Stimulated activated CD4-positive, alpha-beta T cell treated with anti-CD3 and anti-CD28 coated beads, TNF-alpha, amount 100 ng/mL, for 1 hour (primary cell): ENCODE measurements at places on chromosomes 16 and 17.

DNA sequence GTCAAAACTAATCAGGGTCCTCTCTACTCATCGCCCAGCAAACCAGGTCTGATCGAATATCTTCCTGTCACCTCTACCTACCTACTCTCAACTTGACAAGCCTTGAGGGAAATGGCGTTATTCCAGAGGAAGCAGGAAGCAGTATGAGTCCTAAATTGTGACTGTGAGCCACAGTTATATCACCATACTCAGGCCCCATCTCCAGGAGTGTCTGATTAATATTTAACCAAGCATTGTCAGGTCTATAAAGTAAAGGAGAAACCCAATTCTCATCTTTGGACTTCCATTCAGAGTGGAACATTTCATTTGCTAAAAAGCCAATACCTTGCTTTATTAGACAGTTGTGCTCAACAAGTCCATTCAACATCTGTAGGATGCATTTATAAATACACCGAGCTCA lies 17.8 kb upstream of the CLEC3A start:
- DNase-seq = no peak

DNA sequence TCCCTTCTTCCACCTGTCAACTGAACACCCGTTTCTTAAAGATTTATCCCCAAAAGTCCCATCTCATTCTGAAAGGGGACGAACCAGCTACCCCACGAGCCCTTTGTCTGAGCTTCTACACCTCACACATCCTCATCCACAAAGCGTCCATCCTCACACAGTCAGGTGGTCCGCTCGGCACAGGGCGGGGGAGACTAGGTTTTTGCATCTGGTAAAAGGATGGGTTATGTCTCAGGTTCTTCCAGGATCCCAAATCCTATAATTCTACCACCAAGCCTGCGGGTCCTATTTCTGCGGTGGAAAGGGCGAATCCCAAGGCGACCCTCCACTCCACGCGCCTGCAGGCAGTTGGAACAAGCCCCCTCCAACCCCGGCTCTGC lies 458 bp downstream of the GFOD2 start:
- DNase-seq = no peak

GRCh38 chr16:31700200-31700529 lies 172.5 kb downstream of the AHSP start:
- DNase-seq = no peak

DNA sequence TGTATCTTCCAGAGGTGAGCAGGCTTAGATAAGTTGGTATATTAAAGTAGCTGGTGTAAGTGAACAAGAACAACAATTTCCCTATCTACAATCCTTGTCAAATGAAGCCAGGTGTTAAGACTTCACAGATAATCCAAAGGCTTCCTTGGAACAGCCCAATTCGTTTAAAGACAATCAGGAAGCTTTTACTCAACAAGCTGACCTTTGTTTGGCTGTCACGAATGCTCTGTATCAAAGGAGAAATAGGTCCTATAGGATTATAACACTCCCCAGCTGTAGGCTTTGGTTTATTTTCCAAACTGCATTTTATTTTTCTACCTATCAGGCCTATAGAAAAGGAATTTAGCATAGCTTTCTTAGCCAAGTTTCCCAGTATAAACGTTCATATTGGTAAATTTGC lies 766.5 kb upstream of the GOT2 start:
- DNase-seq = no peak
